ENCODE measurements at places on chromosomes 7 and 10.

GRCh38 chr7:45055594-45056219, 33.1 kb downstream of the NACAD start:
- no peak for DNase-seq

DNA sequence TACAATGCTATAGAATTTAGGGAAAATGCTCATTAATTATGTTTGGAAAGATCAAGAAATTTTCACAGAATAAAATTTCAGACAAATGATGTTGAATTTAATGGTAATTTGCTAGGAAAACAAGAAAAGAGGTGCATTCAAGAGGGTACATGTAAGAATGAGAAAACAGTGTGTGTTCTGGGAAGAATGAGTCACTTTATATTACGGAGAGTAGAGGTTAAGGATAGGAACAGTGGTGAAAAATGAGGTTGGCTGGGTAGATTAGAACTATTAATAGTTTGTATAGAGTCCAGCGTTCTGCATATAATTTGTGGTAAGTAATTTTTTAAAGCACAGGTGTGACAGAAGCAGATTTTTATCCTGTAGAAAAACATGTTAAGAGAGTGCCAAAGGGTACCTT, 336.7 kb upstream of the MBL2 start:
- no peak for DNase-seq

GRCh38 chr10:116948530-116948870, 56.5 kb downstream of the SHTN1 start:
- no peak for DNase-seq

- no peak for DNase-seq
Observed at GRCh38 chr7:113657603-113658002, 261.2 kb downstream of the PPP1R3A start.

DNA sequence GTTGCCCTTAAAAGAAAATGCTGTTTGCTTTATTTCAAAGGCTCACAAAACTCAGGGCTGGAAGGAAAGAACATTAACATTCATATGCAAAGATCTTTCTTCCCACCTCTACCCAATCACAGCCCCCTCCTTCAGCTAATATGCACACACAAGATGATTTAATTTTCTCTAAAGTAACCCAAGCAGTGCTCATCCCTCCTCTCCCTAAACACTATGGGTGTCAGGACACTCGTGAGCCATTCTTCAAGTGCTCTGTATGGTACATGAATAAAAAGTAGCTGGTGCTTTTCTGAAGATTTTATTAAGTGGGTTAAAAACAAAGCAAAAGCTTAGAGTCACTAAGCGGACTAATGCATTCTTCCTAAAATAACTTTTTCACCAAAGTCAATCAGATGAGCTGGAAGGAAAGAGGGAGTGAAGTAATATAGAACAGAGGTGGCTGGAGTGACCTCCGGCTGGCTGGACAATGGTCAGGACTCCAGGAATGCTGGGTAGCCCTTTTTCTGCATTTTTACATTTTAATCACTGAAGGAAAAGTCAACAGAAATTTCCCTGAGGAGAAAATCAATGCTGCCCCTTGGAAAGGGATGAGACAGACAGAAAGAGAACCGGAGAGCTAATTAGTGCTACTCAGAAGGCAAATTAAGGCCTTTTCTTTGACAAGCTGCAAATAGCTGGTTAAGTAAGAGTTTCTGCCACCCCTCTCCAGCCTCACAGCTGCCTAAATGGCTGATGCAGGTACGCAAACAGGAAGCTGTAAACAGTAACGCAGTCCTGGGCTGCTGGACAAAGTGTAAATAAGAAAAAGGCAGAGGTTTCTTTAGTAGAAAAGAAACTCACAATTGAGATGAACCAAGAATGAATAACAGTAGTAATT, 6.6 kb downstream of the DGKI start:
- no peak for DNase-seq

DNA sequence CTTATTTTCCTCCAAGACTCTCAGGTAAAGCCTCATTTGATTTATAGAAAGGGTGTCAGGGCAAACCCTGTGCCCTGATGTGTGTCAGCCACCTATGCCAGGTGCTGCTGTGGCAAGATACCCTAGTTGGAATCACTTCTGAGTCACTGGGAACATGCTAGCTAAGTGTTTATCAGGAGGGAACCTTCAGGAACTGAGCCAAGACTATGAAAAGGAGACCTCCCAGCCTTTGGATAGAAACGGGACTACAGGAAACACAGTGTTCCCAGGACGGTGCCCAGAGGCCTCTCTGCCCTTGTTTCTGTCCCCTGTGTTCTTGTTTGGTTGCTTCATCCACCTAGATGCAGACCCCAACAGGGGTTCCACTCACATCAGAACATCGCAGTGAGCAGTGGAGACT, 28.5 kb downstream of the CNNM1 start:
- DNase-seq = no peak
